ENCODE measurements at places on chromosomes 6 and 20.

DNA sequence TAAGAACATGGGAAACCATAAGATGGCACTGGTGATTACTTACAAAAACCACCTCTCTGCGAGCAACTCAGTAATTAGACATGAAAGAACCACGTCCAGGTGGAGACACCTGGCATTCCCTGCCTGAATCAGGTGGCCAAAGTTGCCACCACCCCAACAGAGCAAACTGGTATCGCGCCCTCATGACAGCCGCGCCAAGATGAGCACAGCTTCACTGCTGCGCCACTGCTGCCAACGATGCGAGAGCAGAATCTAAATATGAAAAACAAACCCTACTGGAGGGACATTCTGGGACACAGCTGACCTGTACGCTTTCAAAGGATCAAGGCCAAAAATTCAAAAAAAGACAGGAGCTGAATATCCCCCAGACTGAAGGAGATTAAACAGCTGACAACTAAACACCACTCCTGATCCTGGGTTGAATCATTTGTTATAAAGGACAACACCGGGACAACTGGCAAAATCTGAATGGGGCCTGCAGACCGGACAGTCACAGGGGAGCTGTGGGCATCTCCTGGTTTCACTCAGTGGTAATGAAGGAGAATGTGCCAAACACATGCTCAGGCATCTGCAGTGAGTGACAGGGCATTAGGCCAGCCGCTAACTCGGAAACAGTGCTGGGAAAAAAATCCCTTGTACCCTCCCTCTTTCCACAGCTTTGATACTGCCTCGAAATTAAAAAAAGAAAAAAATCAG is 17.4 kb downstream of the CST7 start:
- no peak for DNase-seq

DNA sequence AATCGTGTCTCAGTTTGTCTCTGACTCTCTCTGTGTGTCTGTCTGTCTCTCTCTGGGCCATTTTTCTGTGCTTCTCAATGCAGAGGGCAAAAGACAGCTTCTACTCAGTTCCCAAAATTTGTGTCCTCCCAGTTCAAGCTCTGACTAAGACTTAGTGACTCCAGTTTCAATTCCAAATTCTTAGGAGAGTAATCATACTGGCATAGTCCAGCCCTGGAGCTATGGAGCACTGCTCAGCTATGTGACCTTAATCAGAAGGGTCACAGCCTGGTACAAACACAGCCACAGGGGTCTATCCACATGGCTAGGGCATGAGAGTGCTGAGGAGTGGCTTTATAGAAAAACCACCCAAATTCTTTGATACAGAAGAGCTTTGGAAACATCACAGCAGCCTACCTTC is 91.9 kb downstream of the FOXF2 start:
- DNase-seq, result no peak

DNA sequence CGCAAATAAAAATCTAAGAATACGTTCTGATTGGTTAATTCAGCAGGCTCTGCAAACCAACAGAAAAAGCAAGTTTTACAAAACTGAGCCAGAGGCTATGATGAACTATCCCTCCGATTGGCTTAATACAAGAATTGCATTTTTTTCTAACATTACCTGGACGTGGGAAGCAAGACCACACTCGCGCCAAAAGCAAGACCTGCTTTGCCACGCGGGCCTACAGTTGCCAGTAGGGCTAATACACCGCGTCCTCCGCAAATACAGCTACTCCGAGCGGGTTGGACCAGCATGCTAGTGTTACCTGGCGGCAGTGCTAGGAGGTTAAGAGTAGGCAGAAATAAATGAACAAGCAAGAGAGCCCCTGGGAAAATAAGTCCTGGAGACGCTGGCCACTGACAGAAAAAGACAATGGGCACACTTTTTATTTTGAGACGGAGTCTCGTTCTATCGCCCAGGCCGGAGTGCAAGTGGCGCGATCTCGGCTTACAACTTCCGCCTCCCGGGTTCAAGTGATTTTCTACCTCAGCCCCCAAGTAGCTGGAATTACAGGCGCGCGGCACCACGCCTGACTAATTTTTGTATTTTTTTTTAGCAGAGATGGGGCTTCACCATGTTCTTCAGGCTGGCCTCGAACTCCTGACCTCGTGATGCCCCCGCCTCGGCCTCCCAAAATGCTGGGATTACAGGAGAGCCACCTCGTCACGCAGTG is 131.9 kb upstream of the BTN3A2 start:
- DNase-seq, result no peak

- DNase-seq, result no peak
Measured at GRCh38 chr6:111605100-111605751, 452 bp downstream of the TRAF3IP2 start.

- no peak for DNase-seq
Measured at GRCh38 chr6:110296241-110297025, 61.7 kb downstream of the METTL24 start.

GRCh38 chr6:33441457-33441856 is 12.9 kb upstream of the ZBTB9 start:
- no peak for DNase-seq
